ENCODE measurements at places on chromosomes 7 and 10. TPM values are rescaled to one million over a fixed set of nuclear protein-coding genes. Genes with fewer than 3 reads are reported as not detected.

DNA sequence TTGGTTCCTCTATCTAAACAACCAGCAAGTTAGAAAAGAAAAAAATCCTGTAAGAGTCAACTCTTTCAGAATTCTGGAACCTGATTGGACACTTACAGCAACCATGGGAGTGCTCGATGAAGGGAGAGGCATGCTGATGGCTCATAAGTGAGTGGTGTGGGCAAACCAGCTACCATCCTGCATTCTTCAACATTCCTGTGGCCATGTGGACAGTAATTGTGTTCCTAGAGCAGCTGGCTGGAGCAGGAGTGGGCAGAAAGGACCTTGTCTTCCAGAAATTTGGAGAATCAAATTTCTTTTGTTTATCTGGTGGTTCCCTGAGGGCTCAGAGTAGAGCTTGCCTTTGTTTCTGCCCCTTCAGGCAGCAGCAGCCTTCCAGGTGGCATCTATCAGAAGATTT, 22.5 kb upstream of the MYL7 start:
- no peak for DNase-seq

The CNPY1 gene
- total RNA-seq, result not detected

The ITGA8 gene
- total RNA-seq, result not detected

The C10orf53 gene
- total RNA-seq, result not detected

The HOXA1 gene
- total RNA-seq, result not detected

- DNase-seq, result no peak
These were observed 116.9 kb upstream of the ANLN start for GRCh38 chr7:36272567-36273269.

DNA sequence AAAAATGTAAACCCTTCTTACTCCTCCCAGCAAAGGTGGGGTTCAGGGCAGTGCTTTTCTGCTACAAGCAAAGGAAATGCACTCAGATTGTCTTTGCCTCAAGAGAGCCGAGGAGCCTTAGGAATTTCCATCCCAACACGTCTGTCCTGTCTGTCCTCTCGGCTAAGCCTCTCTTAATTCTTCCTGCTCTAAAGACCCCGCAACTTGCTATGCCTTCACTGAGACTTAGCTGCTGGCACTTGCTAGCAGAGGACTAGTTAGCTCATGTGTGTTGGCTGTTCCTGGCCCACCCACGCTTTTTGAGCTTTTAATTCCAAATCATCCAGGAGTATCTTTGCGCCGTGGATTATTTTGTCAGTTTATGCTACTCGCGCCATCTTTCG, 481 bp upstream of the NPM3 start:
- no peak for DNase-seq
